ENCODE measurements at places on chromosomes 11 and 22.

GRCh38 chr22:43109511-43109910, 1.0 kb upstream of the BIK start:
- no peak for DNase-seq

DNA sequence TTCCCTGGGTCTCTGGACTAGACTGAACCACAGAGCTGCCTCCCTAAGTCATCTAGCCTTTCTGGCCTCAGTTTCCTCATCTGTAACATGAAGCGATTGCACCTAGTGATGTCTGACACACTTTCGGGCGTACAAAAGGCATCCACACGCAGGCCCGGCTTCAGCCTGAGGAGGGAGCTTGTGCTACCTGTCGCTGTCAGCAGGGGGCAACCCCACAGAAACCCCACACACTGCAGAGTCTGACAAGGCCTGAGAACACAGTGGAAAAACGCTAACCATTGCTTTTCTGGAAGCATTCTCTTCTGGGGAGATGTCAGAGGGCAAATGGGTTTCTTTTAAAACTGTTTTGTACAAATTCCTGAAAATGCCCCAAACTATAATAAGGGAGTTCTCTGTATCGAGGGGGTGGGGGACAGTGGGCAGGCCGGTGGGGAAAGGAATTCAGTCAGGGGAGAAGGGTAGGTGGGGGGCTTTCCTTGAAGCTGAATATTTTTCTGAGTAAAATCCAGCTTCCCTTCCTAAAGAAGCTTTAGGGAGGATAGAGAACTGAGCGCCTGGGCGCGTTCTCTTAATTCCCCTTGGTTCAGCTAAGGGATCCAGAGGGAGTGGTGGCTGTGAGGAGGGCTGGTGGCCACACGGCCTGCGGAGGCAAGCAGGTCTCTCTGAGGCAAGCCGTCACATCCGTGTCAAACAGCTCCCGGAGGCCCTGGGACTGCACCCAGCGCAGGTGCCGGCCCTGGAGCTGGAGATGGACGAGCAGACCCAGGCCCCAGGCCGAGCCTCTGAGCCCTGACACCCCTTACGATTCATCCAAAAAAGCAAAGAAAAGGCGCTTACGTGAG, 533 bp downstream of the ELF5 start:
- DNase-seq: no peak

- DNase-seq: peak; percentile 27
Observed at GRCh38 chr11:83456075-83456474, 169.9 kb upstream of the CCDC90B start.

DNA sequence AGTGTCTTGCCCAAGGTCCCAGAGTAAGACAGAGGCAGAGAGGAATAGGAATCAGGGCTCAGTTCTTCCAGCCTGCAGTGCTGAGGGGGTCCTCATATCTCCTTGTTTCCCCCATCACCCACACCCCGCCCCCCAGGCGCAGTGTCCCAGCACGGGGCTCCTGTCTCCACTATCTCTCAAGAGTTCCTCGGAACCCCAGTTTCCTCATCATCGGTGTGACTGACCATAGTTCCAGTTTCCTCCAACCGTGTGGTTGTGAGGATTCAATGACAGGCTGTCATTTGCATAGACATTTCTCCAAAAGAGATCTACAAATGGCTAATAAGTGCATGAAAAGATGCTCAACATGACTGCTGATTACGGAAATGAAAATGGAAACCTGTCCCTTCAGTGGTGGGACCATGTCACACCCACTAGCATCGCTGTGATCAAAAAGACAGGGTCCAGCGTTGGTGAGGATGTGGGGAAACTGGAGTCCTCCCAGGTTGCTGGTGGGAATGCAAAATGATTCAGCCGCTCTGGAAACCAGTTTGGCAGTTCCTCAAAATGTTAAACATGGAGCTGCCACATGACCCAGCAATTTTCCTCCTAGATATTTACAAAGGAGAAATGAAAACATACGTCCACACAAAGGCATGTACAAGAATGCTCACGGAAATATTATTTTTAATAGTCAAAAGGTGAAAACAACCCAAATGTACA, 31.8 kb upstream of the PDGFB start:
- no peak for DNase-seq

DNA sequence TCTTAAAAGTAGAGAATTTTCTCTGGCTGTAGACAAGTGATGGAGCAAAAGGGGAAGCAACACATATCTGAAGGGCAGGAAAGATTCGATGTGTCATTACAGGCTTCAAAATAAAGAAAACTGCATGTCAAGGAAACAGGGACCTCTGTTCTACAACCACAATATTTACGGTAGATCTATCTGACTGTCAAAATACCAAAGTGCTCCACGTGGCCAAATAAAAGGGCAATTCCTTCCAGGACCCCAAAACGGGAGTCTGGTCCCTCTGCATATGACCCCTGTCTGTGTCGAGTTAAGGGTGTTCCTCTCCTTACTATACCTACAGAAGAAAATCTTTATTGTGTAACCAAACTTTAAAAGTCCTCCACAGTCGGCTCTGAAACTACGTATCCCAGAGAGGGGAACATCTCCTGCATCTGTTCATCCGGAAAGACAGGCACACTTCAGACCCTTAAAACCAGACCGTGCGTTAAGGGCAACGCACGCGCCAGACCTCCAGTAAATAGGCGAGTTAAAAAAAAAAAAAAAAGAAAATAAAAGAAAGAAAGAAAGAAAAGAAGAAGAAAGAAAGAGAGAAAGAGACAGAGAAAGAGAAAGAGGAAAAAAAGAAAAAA, 756 bp downstream of the CLNS1A start:
- no peak for DNase-seq
